ENCODE measurements at places on chromosomes 6 and 20. TPM values are rescaled to one million over a fixed set of nuclear protein-coding genes. Genes with fewer than 3 reads are reported as not detected.

The NKX2-4 gene
- not detected for polyA plus RNA-seq

GRCh38 chr6:140069576-140069975, 695.1 kb upstream of the CITED2 start:
- no peaks in the 10 kb centered on the region for H3K4me1 ChIP-seq
- no peaks in the 10 kb centered on the region for H3K36me3 ChIP-seq
- no peak for DNase-seq
- no peak overlapping the region for H3K4me3 ChIP-seq
- H3K27ac ChIP-seq: no peak overlapping the region

The SLC16A10 gene
- 8.2 TPM for polyA plus RNA-seq

DNA sequence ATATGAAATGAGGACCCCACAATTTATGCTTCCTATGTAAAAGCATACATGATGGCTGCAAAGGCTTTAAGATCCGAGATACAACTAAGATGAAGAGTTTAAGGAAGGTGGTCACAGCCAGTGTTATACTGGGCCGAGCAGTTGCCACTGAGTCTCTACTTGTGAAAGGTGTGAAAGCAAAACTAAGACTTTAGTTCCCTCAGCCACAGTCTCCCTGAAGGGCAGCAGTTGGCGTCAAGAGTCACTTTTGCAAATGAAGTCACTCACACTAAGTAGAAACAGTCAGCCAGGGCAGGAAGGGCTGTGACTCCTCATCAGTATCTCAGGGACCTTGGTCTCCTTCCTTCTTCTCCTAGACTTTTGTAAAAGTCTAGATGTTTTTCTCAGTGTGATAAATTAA, 191.6 kb upstream of the MCHR2 start:
- no peaks in the 10 kb centered on the region for H3K36me3 ChIP-seq
- H3K27me3 ChIP-seq: no peaks in the 10 kb centered on the region
- H3K4me1 ChIP-seq: no peaks in the 10 kb centered on the region
- no peak overlapping the region for H3K4me3 ChIP-seq
- H3K27ac ChIP-seq: no peak overlapping the region
- no peak for DNase-seq

- peaks cover 28% of the 10 kb centered on the region for H3K4me1 ChIP-seq
- H3K27me3 ChIP-seq: no peaks in the 10 kb centered on the region
- no peak overlapping the region for H3K4me3 ChIP-seq
- H3K27ac ChIP-seq: no peak overlapping the region
These were observed 106.7 kb upstream of the CLDN20 start for GRCh38 chr6:155157101-155157500.

The TINAG gene
- not detected for polyA plus RNA-seq

The ASIP gene
- polyA plus RNA-seq: not detected

DNA sequence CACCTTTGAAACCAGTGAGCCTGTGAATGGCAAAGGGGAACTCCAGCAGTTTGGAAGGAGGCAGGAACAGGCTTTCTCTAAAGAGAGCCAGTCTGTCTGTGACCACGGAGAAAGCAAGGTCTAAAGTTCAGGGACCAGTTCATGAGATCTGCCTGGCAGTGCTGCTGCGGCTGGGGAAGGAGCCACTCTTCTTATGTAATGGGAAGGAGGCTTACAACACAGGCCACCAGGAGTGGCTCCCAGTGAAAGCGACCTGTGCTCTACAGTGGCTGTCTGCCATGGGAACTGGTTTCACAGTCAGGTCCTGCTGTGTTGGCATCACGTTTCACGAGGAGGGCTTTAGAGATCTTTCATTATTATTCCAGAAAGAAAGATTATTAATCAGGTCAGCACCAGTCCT, 291.9 kb upstream of the PRDM1 start:
- no peaks in the 10 kb centered on the region for H3K27me3 ChIP-seq
- H3K4me1 ChIP-seq: peaks cover 18% of the 10 kb centered on the region
- DNase-seq: peak; percentile 35
- H3K27ac ChIP-seq: no peak overlapping the region
- no peak overlapping the region for H3K4me3 ChIP-seq

The KIF25 gene
- not detected for polyA plus RNA-seq

DNA sequence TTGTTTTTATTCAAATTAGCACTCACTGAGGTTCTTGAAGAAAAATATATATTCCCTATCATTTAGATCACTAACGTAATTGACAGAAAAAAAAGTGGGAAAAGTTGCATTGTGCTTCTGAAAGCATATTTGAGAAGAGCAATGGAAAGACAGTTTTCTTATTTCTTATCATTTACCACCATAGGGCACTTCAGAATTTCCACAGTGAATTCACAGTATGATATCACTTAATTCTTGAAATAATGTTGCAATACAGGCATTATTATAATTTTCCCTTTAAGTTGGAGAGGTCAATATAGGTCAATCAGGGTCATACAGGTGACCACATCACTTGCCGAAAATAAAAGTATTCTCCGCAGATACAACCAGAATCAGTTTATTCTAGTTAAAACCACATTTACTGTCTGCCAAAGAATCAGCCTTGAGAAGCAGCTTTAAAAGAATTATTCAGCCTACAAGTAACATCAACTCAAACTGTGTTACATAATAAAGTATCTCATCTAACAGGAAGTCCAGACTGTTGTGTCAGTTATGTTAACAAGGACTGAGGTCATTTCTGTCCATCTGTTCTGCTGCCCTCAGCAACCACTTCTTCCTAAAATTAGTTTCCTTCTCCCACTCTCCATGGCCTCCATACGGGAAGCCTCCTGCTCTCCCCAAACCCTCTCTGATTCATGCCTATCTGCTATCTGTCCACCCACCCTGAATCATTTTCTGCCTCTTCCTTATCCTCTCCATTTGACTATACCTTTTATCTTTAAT, 121.2 kb downstream of the SIM1 start:
- H3K4me3 ChIP-seq: no peak overlapping the region
- H3K4me1 ChIP-seq: no peaks in the 10 kb centered on the region
- DNase-seq: no peak
- H3K36me3 ChIP-seq: no peaks in the 10 kb centered on the region
- H3K27me3 ChIP-seq: no peaks in the 10 kb centered on the region
- H3K27ac ChIP-seq: no peak overlapping the region

DNA sequence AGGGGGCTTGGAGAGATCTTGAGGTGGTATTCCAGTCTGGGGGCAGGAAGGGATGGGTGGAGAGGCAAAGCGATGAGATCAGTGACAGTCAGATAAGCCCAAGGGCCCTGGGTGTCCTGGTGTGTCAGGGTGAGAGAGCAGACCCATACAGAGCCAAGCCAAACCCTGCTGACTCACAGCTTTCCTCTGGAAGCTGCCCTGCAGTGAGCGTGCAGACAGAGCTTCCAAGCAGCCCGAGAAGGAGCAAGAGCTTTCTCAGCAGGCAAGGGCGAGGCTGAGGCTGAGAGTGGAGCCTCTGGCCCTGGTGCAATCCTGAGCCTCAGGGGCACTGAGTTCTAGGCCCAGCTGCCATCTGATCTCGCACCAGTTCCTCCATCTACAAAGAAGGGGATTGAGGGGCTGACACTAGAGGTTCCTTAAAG, 91.1 kb upstream of the HIVEP1 start:
- H3K4me3 ChIP-seq: no peak overlapping the region
- no peak overlapping the region for H3K27ac ChIP-seq
- H3K36me3 ChIP-seq: no peaks in the 10 kb centered on the region
- no peaks in the 10 kb centered on the region for H3K27me3 ChIP-seq
- H3K4me1 ChIP-seq: no peaks in the 10 kb centered on the region

DNA sequence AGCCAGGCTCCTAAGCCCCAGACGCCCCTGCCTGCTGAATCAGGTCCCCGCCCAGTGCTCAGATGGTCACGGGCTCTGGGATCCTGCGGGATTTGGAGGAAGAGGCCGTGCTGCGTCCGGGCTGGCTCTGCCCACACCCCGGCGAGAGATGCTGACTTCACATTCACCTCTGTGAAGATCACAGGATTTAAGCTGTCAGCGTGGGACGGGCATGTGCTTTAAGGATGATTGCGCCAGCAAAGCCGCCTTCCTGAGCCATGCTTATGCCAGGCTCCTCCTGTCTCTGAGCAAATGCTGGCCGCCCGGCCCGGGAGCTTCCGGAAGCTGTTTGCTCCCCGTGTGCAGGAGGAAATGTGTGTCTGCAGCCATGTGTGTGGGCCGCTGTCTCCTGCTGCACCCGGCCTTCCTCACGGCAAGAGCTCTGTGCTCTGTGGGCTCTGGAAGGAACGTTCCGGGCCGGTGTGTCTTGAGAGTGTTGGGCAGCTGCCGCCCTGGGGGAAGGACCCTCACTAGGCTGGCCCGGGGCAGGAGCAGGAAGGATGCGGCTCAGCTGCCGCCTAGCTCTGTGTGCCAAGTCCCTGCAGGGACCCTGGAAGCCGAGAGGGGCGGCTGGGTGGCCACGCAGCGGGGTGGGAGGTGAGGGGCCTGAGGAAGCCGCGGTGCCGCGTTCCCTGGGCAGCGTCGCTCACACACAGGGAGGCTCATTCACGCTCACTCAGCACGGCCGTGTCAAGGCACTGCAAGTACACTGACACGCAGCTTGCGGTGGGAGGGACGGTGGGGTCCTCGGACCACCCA, 19.0 kb upstream of the BHLHE23 start:
- H3K27me3 ChIP-seq: peaks cover 66% of the 10 kb centered on the region
- H3K27ac ChIP-seq: no peak overlapping the region
- no peaks in the 10 kb centered on the region for H3K4me1 ChIP-seq

DNA sequence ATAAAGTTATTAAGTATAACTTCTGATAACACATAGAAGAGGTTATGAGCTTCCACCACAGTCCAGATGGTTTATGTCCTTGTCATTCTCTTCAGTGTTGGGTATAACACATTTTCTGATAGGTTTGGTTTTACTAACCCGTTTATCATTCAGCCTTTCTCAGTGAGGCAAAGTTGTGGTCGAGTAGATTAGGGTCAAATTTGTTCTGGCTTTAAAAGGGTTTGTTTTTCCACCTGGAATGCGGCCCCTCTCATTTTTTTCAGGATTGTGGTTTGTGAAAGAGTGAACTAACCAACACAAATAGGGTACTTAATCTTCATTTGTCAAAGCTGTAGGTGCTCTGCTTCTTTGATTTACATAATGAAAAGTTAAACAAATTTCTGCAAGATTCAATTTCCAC, 204.2 kb upstream of the ASCC3 start:
- H3K27ac ChIP-seq: no peak overlapping the region
- H3K4me1 ChIP-seq: no peaks in the 10 kb centered on the region
- H3K27me3 ChIP-seq: no peaks in the 10 kb centered on the region
- H3K36me3 ChIP-seq: no peaks in the 10 kb centered on the region

The PDE10A gene
- polyA plus RNA-seq: 0.07 TPM

The PEX3 gene
- polyA plus RNA-seq: 30.9 TPM

DNA sequence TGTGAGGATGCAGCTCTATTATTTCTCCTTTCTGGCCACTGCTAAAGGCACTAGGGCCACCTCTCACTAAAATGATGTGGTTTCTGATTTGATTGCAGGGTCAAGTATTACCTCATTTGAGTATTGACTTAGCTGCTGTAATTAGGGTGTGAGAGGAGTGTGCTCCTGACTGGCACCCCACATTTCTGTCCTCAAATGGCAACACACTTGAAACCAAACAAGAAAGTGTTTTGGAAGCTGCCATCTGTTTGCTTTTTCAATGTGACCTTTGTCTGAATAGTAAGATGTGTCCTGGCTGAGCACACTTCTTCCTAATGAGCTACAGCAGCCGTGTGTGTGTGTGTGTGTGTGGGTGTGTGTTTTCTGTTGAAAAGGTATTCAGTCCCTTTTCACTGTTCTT, 62.8 kb upstream of the SCP2D1 start:
- H3K27ac ChIP-seq: peak overlapping the region; percentile 3
- no peaks in the 10 kb centered on the region for H3K27me3 ChIP-seq
- H3K4me1 ChIP-seq: peaks cover 13% of the 10 kb centered on the region
- DNase-seq: peak; percentile 42
- no peak overlapping the region for H3K4me3 ChIP-seq

The IL20RA gene
- not detected for polyA plus RNA-seq

GRCh38 chr6:95784869-95785268, 207.5 kb downstream of the MANEA start:
- no peak overlapping the region for H3K4me3 ChIP-seq
- peaks cover 8% of the 10 kb centered on the region for H3K4me1 ChIP-seq
- H3K36me3 ChIP-seq: no peaks in the 10 kb centered on the region
- no peak overlapping the region for H3K27ac ChIP-seq

GRCh38 chr6:50145125-50145524, 95.4 kb upstream of the DEFB112 start:
- peak; percentile 11 for DNase-seq
- no peak overlapping the region for H3K4me3 ChIP-seq
- no peaks in the 10 kb centered on the region for H3K36me3 ChIP-seq
- no peaks in the 10 kb centered on the region for H3K4me1 ChIP-seq

DNA sequence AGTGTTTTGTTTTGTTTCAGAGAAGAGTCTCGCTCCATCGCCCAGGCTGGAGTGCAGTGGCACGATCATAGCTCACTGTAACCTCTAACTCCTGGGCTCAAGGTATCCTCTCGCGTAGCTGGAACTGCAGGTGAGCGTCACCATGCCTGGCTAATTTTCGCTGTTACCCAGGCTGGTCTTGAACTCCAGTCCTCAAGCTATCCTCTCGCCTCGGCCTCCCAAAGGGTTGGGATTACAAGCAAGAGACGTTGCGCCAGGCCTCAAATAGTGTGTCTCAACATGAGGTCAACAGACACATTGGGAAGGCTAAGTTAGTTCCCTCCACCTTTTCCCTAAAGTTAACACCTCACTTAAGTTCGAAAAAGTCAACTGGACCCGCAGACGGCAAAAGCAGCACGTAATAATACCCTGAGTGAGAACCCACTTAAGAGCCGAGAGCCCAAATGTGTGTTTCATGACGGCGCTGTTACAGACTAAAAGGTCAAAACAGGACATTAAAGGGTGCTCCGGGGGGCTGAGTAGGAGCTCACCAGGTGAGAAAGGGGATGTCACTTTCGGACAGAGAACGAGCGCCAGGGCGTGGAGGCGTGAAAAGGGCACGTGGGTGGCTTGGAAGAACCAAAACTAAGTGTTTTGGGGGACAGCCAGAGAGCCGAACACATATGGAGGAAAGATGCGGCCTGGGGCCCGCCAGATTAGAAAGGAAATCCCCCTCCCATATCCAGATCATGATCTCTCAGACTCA, 499 bp downstream of the TTI1 start:
- H3K27ac ChIP-seq: peak overlapping the region; percentile 95
- peaks cover 29% of the 10 kb centered on the region for H3K36me3 ChIP-seq
- no peaks in the 10 kb centered on the region for H3K27me3 ChIP-seq

The DEFB110 gene
- polyA plus RNA-seq: not detected

GRCh38 chr6:38579010-38579628, 60.6 kb downstream of the BTBD9 start:
- H3K27me3 ChIP-seq: no peaks in the 10 kb centered on the region
- no peaks in the 10 kb centered on the region for H3K36me3 ChIP-seq
- H3K4me1 ChIP-seq: no peaks in the 10 kb centered on the region
- DNase-seq: no peak
- H3K27ac ChIP-seq: no peak overlapping the region
- no peak overlapping the region for H3K4me3 ChIP-seq

DNA sequence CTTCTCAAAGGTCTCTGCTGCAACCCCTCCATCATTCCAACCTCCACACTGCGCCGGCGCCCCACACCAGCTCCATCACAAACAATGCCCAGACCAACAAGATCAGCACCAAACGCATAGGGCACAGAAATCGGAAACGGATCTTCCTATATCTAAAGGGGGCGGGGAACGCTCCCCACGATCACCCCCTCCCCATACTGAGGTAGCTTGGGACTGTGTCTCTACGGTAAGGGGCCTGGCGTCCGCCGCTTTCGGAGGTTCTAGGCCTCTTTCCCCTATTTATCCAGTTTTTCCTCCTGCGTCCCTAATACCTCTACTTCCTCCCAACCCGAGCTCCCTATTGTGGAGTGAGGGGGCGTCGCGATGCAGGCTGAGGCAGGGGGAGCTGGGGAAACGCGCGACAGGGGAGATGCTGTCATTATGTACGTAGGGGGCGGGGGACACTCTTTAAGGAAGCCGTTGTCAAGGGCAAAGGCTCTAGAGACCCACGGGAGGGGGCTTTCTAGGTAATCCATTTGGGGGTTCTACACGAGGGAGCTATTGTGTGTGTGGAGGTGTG, 909 bp downstream of the DNAAF9 start:
- H3K4me3 ChIP-seq: peak overlapping the region; percentile 98
- peak; percentile 16 for DNase-seq
- H3K36me3 ChIP-seq: no peaks in the 10 kb centered on the region
- peaks cover 35% of the 10 kb centered on the region for H3K4me1 ChIP-seq
- peaks cover 5% of the 10 kb centered on the region for H3K27me3 ChIP-seq
- H3K27ac ChIP-seq: peak overlapping the region; percentile 59

Measured in HepG2 (cell line).